Endothelial cell of umbilical vein (primary cell): ENCODE measurements at places on chromosomes 4 and X.

GRCh38 chrX:47960406-47960805, 43.4 kb downstream of the ZNF182 start:
- no peak for DNase-seq

- DNase-seq = peak; percentile 32
Measured at GRCh38 chr4:20044502-20044911, 207.2 kb upstream of the SLIT2 start.

DNA sequence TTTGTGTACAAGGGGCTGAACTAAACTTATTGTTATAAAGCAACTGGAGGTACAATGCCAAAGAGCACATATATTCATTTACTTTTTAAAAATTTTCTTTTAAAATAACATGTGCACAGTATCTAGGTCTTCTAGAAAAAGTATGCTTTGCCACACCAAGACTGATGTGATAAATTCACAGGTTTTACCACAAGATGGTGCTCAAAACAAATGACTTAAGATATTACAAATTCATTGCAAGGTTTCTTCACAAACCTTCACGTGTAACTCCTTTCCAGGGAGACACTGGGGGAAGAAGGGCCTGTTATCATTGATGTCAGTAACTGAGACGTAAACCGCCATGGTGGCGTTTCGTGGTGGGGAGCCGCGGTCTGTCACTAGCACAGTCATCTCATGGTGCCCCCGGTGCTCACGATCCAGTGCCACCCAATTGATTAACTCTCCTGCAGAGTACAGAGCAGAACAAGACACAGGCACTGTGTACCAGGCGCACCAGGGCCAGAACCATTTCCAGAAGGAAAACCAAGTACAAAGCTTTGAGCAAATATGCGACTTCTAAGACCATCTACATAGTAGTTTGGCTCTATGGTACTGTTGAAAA, 162.2 kb downstream of the DCHS2 start:
- DNase-seq = no peak

GRCh38 chr4:1544861-1545281, 138.6 kb upstream of the NKX1-1 start:
- peak; percentile 24 for DNase-seq

DNA sequence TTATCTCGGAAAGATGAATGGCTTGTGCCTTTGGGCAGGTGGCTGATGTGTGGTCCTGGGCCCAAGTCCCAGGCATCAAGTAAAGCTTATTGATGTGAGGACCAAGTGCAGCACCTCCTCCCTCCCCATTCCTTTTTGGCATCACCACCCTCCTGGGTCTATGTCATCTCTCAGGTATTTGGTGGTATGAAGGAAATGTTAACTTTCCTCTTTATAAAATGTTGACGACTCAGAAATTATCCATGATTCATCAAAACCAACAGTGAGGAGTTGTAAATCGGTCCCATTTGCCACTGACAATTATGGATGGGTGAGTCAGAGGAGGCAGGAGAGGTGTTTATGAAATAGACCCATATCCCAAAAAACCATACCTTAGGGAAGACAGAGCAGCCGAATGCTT, 229.4 kb upstream of the GATB start:
- DNase-seq = no peak

DNA sequence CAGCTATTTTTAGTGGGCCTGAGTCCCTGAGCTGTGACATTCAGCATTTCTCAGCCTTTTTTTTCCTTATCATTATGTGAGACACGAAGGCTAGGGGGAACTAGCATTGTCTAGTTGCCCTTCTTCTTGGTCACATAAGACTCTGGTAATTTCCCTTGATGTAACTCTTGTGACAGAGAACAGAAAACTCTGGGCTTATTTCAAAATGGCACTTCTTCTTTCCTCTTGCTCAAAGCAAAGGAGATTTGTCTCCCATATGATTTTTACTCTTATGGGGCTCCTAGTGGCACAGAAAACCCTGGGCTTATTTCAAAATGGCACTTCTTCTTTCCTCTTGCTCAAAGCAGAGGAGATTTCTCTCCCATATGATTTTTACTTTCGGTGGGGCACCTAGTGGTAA, 14.7 kb downstream of the ATXN3L start:
- no peak for DNase-seq

GRCh38 chr4:72629540-72629939, 60.5 kb upstream of the ADAMTS3 start:
- DNase-seq = no peak

- peak; percentile 61 for DNase-seq
Measured at GRCh38 chr4:11691236-11691635, 262.5 kb upstream of the HS3ST1 start.

DNA sequence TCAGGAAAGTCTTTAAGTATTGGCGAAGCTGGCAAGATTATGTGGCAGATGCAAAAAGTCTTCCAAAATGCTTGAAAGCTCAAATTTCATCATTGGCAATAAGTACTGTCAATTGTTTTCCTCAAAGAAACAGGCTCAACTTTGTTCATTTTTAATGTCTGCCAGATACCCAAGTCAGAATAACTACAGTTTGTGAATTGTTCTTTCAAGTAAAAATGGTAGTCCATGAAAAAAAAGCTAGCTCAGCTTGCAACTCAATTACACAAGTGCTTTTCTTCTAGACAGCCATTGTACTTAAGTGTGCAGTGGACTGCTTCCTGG, 70.5 kb downstream of the AFF1 start:
- DNase-seq = no peak

DNA sequence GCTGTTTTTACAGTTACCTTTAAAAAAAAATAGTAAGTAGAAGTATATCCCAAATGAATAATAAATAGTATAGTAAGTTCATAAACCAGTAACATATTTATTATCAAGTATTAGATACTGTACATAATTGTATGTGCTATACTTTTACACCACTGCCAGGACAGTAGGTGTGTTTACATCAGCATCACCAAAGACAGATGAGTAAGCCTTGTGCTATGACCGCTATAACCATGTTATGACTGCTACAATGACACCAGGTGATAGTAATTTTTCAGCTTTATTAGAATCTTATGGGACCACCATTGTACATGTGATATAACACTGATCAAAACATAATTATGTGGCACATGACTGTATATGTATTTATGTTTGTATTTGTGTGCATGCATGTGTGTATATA, 27.3 kb downstream of the PABPC4L start:
- DNase-seq = no peak

GRCh38 chr4:94782707-94783106, 25.0 kb downstream of the BMPR1B start:
- no peak for DNase-seq

GRCh38 chr4:80309294-80310004, 26.1 kb upstream of the CFAP299 start:
- peak; percentile 17 for DNase-seq

GRCh38 chr4:6619466-6620255, 20.8 kb upstream of the MRFAP1 start:
- DNase-seq = no peak

DNA sequence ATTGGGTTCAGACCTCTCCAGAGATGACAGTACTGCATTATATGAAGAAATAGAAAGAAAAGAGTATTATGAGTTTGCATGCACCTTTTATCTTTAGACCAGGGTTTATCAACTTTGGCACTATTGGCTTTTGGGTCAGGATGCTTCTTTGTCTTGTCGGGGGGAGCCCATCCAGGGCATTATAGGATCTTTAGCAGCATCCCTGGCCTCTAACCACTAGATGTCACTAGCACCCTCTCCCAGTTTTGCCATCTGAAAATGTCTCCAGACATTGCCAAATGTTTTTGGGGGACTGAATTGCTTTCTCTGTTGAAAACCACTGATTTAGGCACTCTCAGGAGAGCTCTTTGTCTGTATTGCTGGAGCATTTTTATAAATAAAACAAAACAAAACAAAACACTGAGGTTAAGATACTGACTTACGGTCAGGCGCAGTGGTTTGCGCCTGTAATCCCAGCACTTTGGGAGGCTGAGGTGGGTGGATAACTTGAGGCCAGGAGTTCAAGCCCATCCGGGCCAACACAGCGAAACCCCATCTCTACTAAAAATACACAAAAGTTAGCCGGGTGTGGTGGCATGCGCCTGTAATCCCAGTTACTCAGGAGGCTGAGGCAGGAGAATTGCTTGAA, 23.6 kb downstream of the CA5B start:
- DNase-seq = peak; percentile 20

GRCh38 chrX:25158635-25159034, 142.9 kb upstream of the ARX start:
- no peak for DNase-seq

DNA sequence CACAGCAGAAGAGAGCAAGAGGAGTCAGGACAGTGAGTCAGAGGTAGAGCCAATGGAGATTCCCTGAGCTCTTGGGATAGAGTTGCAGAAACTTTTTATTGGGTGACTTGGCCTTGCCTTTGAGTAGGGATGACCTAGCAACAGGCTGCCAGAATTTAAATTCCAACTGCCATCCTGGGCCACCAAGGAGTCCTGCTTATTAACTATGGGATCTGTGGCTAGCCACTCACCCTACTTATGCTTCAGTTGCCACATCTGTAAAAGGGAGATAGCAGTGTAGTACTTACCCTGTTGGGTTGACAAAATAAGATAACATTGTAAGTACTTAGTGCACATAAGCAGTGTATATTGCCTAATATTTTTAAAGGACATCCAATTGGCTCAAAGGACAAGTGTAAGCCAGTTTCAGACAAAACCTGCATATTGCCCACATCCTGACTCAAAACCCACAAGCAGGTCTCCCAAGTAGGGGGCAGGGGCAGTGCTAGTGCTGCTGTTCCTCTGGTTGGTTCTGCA, 43.5 kb upstream of the TMEM164 start:
- DNase-seq = no peak

- DNase-seq = no peak
Measured at GRCh38 chr4:59655996-59656395, 1544.1 kb upstream of the ADGRL3 start.

- DNase-seq = peak; percentile 26
Measured at GRCh38 chr4:82753725-82754410, 44.7 kb downstream of the SCD5 start.

- DNase-seq = no peak
Measured at GRCh38 chr4:117324851-117325491, 239.6 kb upstream of the TRAM1L1 start.

DNA sequence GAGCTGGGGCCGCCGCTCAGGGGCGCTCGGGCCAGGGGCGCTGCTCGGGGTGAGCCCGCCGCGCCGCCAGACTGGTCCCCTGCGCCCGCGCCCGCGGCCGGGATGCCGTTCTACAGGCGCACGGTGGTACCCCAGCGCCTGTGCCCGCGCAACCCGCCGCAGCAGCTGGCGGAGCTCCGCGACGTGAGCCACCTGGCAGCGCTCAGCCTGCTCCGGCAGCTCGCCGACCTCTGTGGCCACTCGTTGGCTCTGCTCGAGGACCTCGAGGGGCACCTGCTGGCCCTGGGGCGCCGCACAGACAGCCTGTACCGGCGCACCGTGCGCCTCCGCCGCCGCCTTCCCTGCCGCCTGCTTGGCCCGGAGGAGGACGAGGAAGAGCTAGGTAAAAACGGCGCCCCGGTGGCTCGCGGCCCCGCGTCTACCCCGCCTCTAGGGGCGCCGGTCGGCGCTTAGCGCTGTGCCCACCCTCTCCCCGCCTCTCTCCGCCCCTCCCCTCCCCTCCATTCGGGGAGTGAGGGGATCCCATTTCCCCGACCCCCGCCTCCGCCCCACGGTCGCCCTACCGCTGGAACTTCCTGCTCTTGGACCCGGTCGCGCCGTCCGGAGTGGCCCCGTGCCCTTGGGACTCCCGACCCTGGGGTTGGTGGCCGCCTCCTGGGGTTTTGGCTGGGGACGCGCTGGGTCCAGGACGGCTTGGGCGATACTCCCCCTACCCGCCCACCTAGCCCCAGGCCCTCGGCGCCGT, 513 bp downstream of the NHSL2 start:
- DNase-seq = no peak

- no peak for DNase-seq
Measured at GRCh38 chr4:154073107-154073822, 284.4 kb upstream of the SFRP2 start.

- no peak for DNase-seq
Measured at GRCh38 chr4:154332681-154333421, 158.7 kb downstream of the DCHS2 start.

GRCh38 chrX:45138525-45138924, 62.2 kb downstream of the DIPK2B start:
- DNase-seq = no peak

GRCh38 chr4:99404595-99405287, 30.4 kb downstream of the ADH7 start:
- peak; percentile 29 for DNase-seq

DNA sequence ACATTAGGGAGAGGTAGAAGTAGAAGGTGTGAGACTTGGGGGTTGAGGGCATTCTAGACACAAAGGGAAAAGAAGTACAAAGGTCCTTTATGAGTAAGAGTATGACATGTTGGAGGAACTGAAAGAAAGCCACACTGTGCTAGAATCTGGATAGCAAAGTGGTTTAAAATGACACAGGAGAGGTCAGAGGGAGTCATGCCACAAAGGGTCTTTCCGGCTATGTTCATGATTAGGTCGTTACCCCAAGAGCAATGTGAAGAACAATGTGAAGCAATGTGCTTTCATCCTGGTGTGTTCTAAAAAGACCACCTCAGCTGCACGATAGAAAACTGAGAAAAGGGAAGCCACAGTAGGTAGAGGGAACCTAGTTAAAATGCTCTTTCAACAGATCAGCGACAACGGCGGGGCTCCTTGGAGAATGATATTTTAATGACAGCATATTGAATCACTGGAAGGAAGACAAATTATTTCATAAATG, 29.2 kb downstream of the SMIM14 start:
- DNase-seq = no peak

DNA sequence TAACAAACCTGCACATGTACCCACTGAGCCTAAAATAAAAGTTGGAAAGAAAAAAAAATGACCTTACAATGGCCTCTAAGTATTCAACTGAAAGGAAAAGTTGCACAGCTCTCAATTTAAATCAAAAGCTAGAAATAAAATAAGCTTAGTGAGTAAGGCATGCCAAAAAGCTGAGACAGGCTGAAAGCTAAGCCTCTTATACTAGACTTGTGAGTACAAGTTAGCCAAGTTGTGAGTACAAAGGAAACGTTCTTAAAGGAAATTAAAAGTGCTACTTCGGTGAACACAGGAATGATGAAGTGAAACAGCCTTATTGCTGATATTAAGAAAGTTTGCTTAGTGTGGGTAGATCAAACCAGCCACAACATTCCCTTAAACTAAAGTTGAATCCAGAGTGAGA, 707.9 kb upstream of the PITX2 start:
- no peak for DNase-seq

DNA sequence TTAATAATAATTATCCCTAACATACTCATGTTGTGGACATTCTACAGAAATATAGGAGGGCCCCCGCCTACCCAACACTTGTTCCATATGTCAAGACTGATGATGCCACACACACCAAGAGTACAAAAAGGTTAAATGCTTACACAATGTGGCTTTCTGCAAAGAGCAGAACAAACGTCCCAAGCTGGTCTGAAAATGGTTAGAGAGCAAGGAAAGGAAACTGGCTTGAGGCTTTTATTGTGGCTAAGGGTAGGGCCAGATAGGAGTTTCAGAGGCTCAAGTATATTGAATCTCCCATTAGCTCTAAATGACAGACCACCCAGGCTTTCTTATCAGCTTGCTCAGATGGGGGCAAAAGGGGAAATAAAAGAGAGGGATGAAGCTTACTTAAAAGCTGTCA, 134.1 kb upstream of the C1QTNF7 start:
- DNase-seq = no peak

- no peak for DNase-seq
Measured at GRCh38 chr4:968621-969394, 4.6 kb downstream of the DGKQ start.

GRCh38 chr4:41360921-41361793, 104.4 kb downstream of the UCHL1 start:
- DNase-seq = peak; percentile 50
